ENCODE measurements at places on chromosomes 11 and 22.

- no peak for DNase-seq
- no peaks in the 10 kb centered on the region for H3K4me1 ChIP-seq
- peaks cover 8% of the 10 kb centered on the region for H3K36me3 ChIP-seq
- H3K27me3 ChIP-seq = no peaks in the 10 kb centered on the region
- no peak overlapping the region for H3K4me3 ChIP-seq
- no peak overlapping the region for H3K27ac ChIP-seq
Observed at GRCh38 chr22:39381009-39381755, 18.4 kb upstream of the TAB1 start.

GRCh38 chr11:8777907-8778767, 95.5 kb downstream of the RPL27A start:
- no peaks in the 10 kb centered on the region for H3K4me1 ChIP-seq
- no peak for DNase-seq
- H3K36me3 ChIP-seq = no peaks in the 10 kb centered on the region
- no peaks in the 10 kb centered on the region for H3K27me3 ChIP-seq

GRCh38 chr22:36819112-36819511, 2.3 kb upstream of the PVALB start:
- no peak overlapping the region for H3K27ac ChIP-seq
- peaks cover 12% of the 10 kb centered on the region for H3K4me1 ChIP-seq
- DNase-seq = no peak
- H3K36me3 ChIP-seq = no peaks in the 10 kb centered on the region
- H3K4me3 ChIP-seq = no peak overlapping the region

GRCh38 chr11:87712802-87713202, 462.4 kb downstream of the RAB38 start:
- no peaks in the 10 kb centered on the region for H3K27me3 ChIP-seq
- H3K4me1 ChIP-seq = no peaks in the 10 kb centered on the region
- H3K4me3 ChIP-seq = no peak overlapping the region
- DNase-seq = no peak
- H3K27ac ChIP-seq = no peak overlapping the region

GRCh38 chr11:10659339-10660216, 34.0 kb downstream of the IRAG1 start:
- H3K36me3 ChIP-seq = no peaks in the 10 kb centered on the region
- no peak overlapping the region for H3K4me3 ChIP-seq
- H3K4me1 ChIP-seq = peaks cover 7% of the 10 kb centered on the region

GRCh38 chr11:107041088-107041444, 22.8 kb upstream of the GUCY1A2 start:
- H3K36me3 ChIP-seq = no peaks in the 10 kb centered on the region
- no peaks in the 10 kb centered on the region for H3K4me1 ChIP-seq
- DNase-seq = no peak

GRCh38 chr11:64203421-64204079, 3.0 kb upstream of the FERMT3 start:
- peaks cover 40% of the 10 kb centered on the region for H3K4me1 ChIP-seq
- peaks cover 53% of the 10 kb centered on the region for H3K36me3 ChIP-seq
- H3K27ac ChIP-seq = no peak overlapping the region
- no peak for DNase-seq
- H3K4me3 ChIP-seq = no peak overlapping the region

GRCh38 chr11:115244758-115245157, 259.5 kb downstream of the CADM1 start:
- no peak for DNase-seq
- H3K27ac ChIP-seq = no peak overlapping the region
- no peaks in the 10 kb centered on the region for H3K36me3 ChIP-seq
- H3K4me1 ChIP-seq = no peaks in the 10 kb centered on the region
- H3K27me3 ChIP-seq = no peaks in the 10 kb centered on the region

- H3K27ac ChIP-seq = no peak overlapping the region
- no peak for DNase-seq
- H3K36me3 ChIP-seq = no peaks in the 10 kb centered on the region
- no peaks in the 10 kb centered on the region for H3K27me3 ChIP-seq
- H3K4me1 ChIP-seq = peaks cover 9% of the 10 kb centered on the region
Observed at GRCh38 chr11:73243093-73243485, 25.0 kb downstream of the P2RY2 start.

DNA sequence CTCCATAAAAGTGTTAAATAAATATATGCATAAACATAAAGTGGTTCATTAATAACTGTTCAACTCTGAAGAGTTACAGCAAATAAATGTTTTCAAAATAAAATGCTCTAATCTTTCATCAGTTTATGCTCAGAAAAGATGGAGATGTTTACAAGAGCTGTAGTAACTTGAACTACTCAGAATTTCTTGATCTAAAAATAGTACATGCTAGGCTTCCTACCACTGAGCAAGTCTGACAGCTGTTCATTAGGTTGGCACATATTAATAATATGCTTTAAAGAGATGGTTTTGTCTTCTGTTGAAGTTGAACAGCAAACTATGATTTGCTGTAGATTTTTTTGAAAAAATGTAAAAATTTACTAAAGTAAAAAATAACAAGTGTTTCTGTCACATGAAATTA, 10.8 kb upstream of the SLN start:
- DNase-seq = no peak
- H3K4me3 ChIP-seq = no peak overlapping the region
- H3K27me3 ChIP-seq = no peaks in the 10 kb centered on the region
- no peak overlapping the region for H3K27ac ChIP-seq
